ENCODE measurements at places on chromosomes 16 and 17. TPM values are rescaled to one million over a fixed set of nuclear protein-coding genes. Genes with fewer than 3 reads are reported as not detected.

- no peaks in the 10 kb centered on the region for H3K36me3 ChIP-seq
- no peak overlapping the region for H3K27ac ChIP-seq
- no peak for DNase-seq
- H3K27me3 ChIP-seq: peaks cover 36% of the 10 kb centered on the region
- H3K4me3 ChIP-seq: no peak overlapping the region
- no peaks in the 10 kb centered on the region for H3K4me1 ChIP-seq
Measured at GRCh38 chr17:35786941-35787432, 8.5 kb downstream of the MMP28 start.

GRCh38 chr17:71995590-71995989, 125.2 kb upstream of the SOX9 start:
- no peak for DNase-seq
- no peaks in the 10 kb centered on the region for H3K27me3 ChIP-seq
- H3K4me1 ChIP-seq: no peaks in the 10 kb centered on the region
- H3K27ac ChIP-seq: no peak overlapping the region
- H3K4me3 ChIP-seq: no peak overlapping the region

- no peak for DNase-seq
- H3K4me1 ChIP-seq: peaks cover 2% of the 10 kb centered on the region
- no peak overlapping the region for H3K4me3 ChIP-seq
- no peaks in the 10 kb centered on the region for H3K27me3 ChIP-seq
Measured at GRCh38 chr16:57252148-57252721, 7.2 kb downstream of the ARL2BP start.

DNA sequence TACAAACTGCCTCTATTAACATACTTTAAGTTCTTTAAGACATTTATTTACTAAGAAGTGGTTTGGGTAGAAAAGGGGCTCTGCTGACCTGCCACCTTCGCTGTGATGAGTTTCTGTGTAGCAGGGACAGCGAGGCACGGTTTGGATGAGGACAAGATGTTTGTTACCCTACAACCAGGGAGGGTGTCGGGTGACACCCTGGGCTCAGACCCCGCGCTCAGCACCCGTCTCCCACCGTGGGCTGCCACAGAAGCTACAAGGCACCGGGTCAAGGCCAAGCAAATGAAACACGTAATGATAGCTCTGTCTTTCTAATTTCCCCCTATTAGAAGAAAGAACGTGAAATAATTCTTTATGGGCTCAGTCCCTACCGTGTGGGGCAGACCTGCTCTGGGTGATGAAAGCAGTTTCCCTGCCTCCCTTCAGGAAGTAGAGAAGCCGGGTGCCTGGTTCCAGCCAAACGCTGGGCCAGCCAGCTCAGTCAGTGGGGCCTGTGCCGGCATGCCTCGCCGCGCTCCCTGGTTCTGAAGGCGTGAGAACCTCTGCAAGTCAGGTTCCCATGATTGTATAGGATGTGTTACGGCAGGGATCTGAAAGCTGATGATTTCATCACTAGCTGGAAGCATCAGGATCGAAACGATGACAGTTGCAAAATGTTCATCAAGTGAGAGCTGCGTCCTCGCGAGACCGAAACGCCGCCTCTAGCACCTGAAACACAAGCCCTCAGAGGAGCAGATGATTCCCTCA, 3.9 kb downstream of the ZNF750 start:
- H3K27me3 ChIP-seq: no peaks in the 10 kb centered on the region
- DNase-seq: no peak
- peaks cover 3% of the 10 kb centered on the region for H3K36me3 ChIP-seq
- no peak overlapping the region for H3K27ac ChIP-seq

- peak; percentile 74 for DNase-seq
- peaks cover 55% of the 10 kb centered on the region for H3K27me3 ChIP-seq
- H3K4me3 ChIP-seq: peak overlapping the region; percentile 80
- peak overlapping the region; percentile 48 for H3K27ac ChIP-seq
- peaks cover 9% of the 10 kb centered on the region for H3K4me1 ChIP-seq
Measured at GRCh38 chr16:50547340-50548124, 664 bp upstream of the NKD1 start.

DNA sequence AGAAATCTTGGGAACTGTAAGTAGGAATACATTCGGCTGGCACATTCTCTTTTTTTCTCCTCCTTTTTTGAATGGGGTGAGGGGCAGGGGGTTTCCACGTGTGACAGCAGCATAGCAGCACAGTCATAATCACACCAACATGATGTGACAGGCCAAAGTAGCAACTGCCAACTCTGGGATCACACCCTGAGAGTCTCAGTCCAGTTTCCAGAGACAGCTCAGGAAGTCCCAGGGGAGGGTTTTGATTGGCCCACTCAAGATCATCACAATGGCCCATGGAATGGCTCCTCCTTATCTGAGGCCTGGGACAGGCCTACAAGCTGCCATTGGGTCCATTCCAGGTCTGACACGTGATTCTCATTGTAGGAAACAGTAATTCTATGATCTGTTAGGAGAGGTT, 207.1 kb upstream of the ASIC2 start:
- H3K27ac ChIP-seq: no peak overlapping the region
- H3K4me1 ChIP-seq: no peaks in the 10 kb centered on the region
- peaks cover 9% of the 10 kb centered on the region for H3K27me3 ChIP-seq
- no peaks in the 10 kb centered on the region for H3K36me3 ChIP-seq

GRCh38 chr17:82866590-82867191, 26.9 kb upstream of the ZNF750 start:
- H3K27ac ChIP-seq: no peak overlapping the region
- H3K27me3 ChIP-seq: no peaks in the 10 kb centered on the region
- peaks cover 60% of the 10 kb centered on the region for H3K4me1 ChIP-seq
- H3K36me3 ChIP-seq: peaks cover 29% of the 10 kb centered on the region
- H3K4me3 ChIP-seq: no peak overlapping the region

GRCh38 chr16:80899809-80900592, 95.6 kb upstream of the CDYL2 start:
- no peaks in the 10 kb centered on the region for H3K27me3 ChIP-seq
- H3K4me3 ChIP-seq: no peak overlapping the region
- H3K4me1 ChIP-seq: no peaks in the 10 kb centered on the region
- DNase-seq: no peak

DNA sequence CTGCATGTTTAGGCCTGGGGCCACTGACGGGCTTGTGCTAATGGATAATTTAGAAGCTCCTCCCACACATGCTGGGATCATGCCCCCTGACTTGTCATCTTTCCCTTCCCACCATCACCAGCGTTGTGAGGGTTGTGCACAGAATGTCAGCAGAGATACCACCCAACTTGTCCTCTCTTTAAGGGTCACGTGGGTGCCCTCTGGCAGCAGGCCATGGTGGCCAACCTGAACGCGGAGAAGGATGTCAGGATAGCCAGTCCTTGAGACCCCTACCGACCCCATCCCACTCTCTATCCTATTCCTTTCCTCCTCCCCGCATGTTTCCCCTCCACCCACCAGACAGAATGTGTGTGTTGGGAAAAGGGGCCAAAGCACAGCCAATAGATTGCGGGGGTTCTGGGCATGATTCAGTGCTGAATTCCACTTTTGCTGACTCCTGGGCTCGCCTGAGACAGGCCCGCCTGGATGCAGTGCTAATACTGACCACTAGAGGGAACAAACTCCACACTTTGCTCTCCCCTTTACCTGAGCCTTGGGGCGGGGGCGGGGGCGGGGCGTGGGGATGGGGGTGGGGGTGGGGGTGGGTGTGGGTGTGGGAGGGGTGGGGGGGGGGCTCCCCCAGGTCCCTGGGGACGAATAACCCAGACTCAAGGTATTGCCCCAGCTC, at the start of gene GH2:
GH2 (minus strand) TSS at position 10 of the 667 bp plus-strand sequence. CDS start 143 bp downstream, outside the sequence.
- H3K27ac ChIP-seq: no peak within 1 kb of the TSS
- H3K4me1 ChIP-seq: no peaks in the 10 kb centered on the region
- no peaks in the 10 kb centered on the region for H3K36me3 ChIP-seq
- peaks cover 5% of the 10 kb centered on the region for H3K27me3 ChIP-seq
- no peak within 1 kb of the TSS for H3K4me3 ChIP-seq
- peak; percentile 65 for DNase-seq

- no peaks in the 10 kb centered on the region for H3K27me3 ChIP-seq
- no peak within 1 kb of the TSS for H3K27ac ChIP-seq
- peaks cover 6% of the 10 kb centered on the region for H3K4me1 ChIP-seq
- DNase-seq: no peak
Measured at GRCh38 chr16:630815-631405, at the start of gene WFIKKN1. Gene WFIKKN1, plus strand, starts transcription at chr16:630985. Its CDS starts 269 bp downstream, at chr16:631254.

GRCh38 chr17:75679706-75680211, 12.6 kb downstream of the SAP30BP start:
- peak overlapping the region; percentile 22 for H3K27ac ChIP-seq
- peaks cover 38% of the 10 kb centered on the region for H3K36me3 ChIP-seq
- no peaks in the 10 kb centered on the region for H3K27me3 ChIP-seq
- H3K4me1 ChIP-seq: peaks cover 14% of the 10 kb centered on the region
- H3K4me3 ChIP-seq: no peak overlapping the region

- no peak for DNase-seq
- H3K36me3 ChIP-seq: peaks cover 8% of the 10 kb centered on the region
- H3K27me3 ChIP-seq: peaks cover 72% of the 10 kb centered on the region
Measured at GRCh38 chr17:36944553-36944952, 4.2 kb upstream of the AATF start.

GRCh38 chr16:73016488-73016830, 31.5 kb downstream of the ZFHX3 start:
- no peak overlapping the region for H3K4me3 ChIP-seq
- no peaks in the 10 kb centered on the region for H3K4me1 ChIP-seq
- no peak for DNase-seq
- no peaks in the 10 kb centered on the region for H3K27me3 ChIP-seq
- no peak overlapping the region for H3K27ac ChIP-seq

DNA sequence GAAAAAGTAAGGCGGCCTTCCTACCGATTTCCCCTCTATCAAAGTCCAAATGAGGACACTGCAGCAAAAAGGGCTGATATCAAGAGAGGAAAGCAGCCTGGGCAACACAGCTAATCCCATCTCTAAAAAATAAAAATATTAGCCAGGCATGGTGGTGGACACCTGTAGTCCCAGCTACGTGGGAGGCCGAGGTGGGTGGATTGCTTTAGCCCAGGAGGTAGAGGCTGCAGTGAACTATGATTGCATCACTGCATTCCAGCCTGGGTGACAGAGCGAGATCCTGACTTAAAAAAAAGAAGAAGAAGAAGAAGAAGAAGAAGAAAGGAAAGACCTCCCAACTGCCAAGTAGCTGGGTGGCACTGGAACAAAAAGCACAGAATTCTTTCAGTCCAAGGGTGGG, 14.4 kb downstream of the CACNB1 start:
- H3K36me3 ChIP-seq: peaks cover 34% of the 10 kb centered on the region
- H3K27me3 ChIP-seq: no peaks in the 10 kb centered on the region
- peaks cover 6% of the 10 kb centered on the region for H3K4me1 ChIP-seq
- no peak for DNase-seq

DNA sequence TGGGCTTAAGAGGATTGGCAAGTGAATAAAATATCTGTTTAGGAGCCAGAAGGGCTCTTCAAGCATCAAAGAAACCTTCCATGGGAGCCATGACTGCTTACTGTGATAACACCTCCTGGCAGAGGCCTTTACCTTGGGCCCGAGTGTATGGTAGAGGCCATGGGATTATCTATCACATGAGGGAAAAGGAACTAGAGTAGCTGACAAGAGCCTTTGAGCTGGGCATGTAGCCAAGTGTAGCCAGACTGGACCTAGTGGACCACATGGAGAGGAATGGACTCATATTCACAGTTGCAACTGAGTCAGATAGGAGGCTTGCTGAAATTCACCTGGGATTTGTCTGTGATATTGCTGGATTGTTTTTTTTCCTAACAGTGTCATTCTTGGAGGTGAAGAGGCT, 276.0 kb upstream of the ZFHX3 start:
- H3K27ac ChIP-seq: no peak overlapping the region
- H3K27me3 ChIP-seq: no peaks in the 10 kb centered on the region
- no peaks in the 10 kb centered on the region for H3K4me1 ChIP-seq
- no peaks in the 10 kb centered on the region for H3K36me3 ChIP-seq

GRCh38 chr17:18356624-18357023, 6.7 kb downstream of the SHMT1 start:
- peaks cover 38% of the 10 kb centered on the region for H3K36me3 ChIP-seq
- H3K4me1 ChIP-seq: peaks cover 10% of the 10 kb centered on the region

- no peak within 1 kb of the TSS for H3K4me3 ChIP-seq
- H3K36me3 ChIP-seq: no peaks in the 10 kb centered on the region
- no peak for DNase-seq
- peaks cover 11% of the 10 kb centered on the region for H3K4me1 ChIP-seq
- H3K27me3 ChIP-seq: peaks cover 36% of the 10 kb centered on the region
- no peak within 1 kb of the TSS for H3K27ac ChIP-seq
Measured at GRCh38 chr17:78230996-78231935, at the start of gene TMEM235. Gene TMEM235, plus strand, starts transcription at chr17:78231631. Its CDS starts 393 bp downstream, at chr17:78232024.

- no peak overlapping the region for H3K27ac ChIP-seq
- H3K36me3 ChIP-seq: no peaks in the 10 kb centered on the region
- DNase-seq: no peak
- peaks cover 26% of the 10 kb centered on the region for H3K27me3 ChIP-seq
- H3K4me3 ChIP-seq: no peak overlapping the region
- H3K4me1 ChIP-seq: no peaks in the 10 kb centered on the region
Measured at GRCh38 chr16:82016964-82017363, 5.7 kb upstream of the SDR42E1 start.

- H3K4me1 ChIP-seq: no peaks in the 10 kb centered on the region
- no peaks in the 10 kb centered on the region for H3K27me3 ChIP-seq
- H3K27ac ChIP-seq: no peak overlapping the region
- H3K4me3 ChIP-seq: no peak overlapping the region
- H3K36me3 ChIP-seq: no peaks in the 10 kb centered on the region
Measured at GRCh38 chr16:6728381-6728780, 604.3 kb upstream of the RBFOX1 start.

DNA sequence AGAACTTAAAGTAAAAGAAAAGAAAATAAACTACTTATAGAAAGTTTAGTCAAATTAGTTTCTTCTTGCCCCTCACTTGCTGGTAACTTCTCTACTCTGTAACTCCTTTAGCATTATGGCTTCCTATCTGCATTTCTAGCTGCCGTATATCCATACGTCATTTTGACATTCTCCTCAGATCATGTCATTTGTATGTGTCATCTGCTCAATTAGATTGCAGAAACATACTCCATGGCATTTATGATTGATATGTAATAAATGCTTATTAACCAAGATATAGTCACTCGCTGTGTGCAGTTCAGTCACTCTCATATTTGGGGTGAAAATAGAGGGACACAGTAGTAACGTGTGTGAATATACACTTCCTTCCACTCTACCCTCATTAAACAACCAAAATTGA, 103.4 kb downstream of the ZNF18 start:
- no peak for DNase-seq
- H3K4me1 ChIP-seq: no peaks in the 10 kb centered on the region
- H3K36me3 ChIP-seq: no peaks in the 10 kb centered on the region
- H3K4me3 ChIP-seq: no peak overlapping the region
- H3K27ac ChIP-seq: no peak overlapping the region

- H3K36me3 ChIP-seq: peaks cover 31% of the 10 kb centered on the region
- no peak overlapping the region for H3K4me3 ChIP-seq
- H3K27ac ChIP-seq: no peak overlapping the region
- DNase-seq: no peak
- no peaks in the 10 kb centered on the region for H3K27me3 ChIP-seq
Measured at GRCh38 chr17:45063198-45063597, 2.1 kb downstream of the NMT1 start.

GRCh38 chr16:10343124-10343760, 42.6 kb upstream of the ATF7IP2 start:
- no peaks in the 10 kb centered on the region for H3K27me3 ChIP-seq
- no peak for DNase-seq
- peaks cover 10% of the 10 kb centered on the region for H3K36me3 ChIP-seq
- no peaks in the 10 kb centered on the region for H3K4me1 ChIP-seq
- no peak overlapping the region for H3K4me3 ChIP-seq

The DCTPP1 gene
- 51.3 TPM for total RNA-seq

The XAF1 gene
- total RNA-seq: 408 TPM

The CDH16 gene
- total RNA-seq: not detected

The C16orf96 gene
- 0.05 TPM for total RNA-seq

The IGSF6 gene
- 0.15 TPM for total RNA-seq

The NPIPB13 gene
- 9.8 TPM for total RNA-seq

The HOXB6 gene
- 0.60 TPM for total RNA-seq

The MPO gene
- 0.08 TPM for total RNA-seq

The KCNJ18 gene
- not detected for total RNA-seq

The SLC35G6 gene
- total RNA-seq: not detected

The CD7 gene
- total RNA-seq: 140 TPM

The GLP2R gene
- not detected for total RNA-seq

The MT1H gene
- total RNA-seq: not detected

The CNTD1 gene
- not detected for total RNA-seq

The ITGAD gene
- total RNA-seq: not detected

The HS3ST3A1 gene
- 2.8 TPM for total RNA-seq

Data from activated CD4-positive, alpha-beta memory T cell treated with anti-CD3 and anti-CD28 coated beads, Interleukin-2, amount 10 ng/mL, durations not matched to agents 7 days and 5 days (primary cell).